ENCODE measurements at places on chromosomes 16 and 17. TPM values are rescaled to one million over a fixed set of nuclear protein-coding genes. Genes with fewer than 3 reads are reported as not detected.

GRCh38 chr16:21523411-21524067 lies 75.8 kb upstream of the METTL9 start:
- H3K4me1 ChIP-seq, result no peaks in the 10 kb centered on the region
- no peaks in the 10 kb centered on the region for H3K27me3 ChIP-seq
- no peak overlapping the region for H3K27ac ChIP-seq
- H3K36me3 ChIP-seq, result no peaks in the 10 kb centered on the region
- no peak for DNase-seq

GRCh38 chr17:12983991-12984884 lies 33.6 kb downstream of the ELAC2 start:
- H3K27ac ChIP-seq, result peak overlapping the region; percentile 33
- DNase-seq, result peak; percentile 86
- H3K27me3 ChIP-seq, result no peaks in the 10 kb centered on the region

SLC5A11 gene
- not detected for total RNA-seq

GRCh38 chr16:85072947-85073346 lies 39.3 kb downstream of the CIBAR2 start:
- DNase-seq, result peak; percentile 91
- H3K4me3 ChIP-seq, result no peak overlapping the region
- peaks cover 20% of the 10 kb centered on the region for H3K4me1 ChIP-seq

DNA sequence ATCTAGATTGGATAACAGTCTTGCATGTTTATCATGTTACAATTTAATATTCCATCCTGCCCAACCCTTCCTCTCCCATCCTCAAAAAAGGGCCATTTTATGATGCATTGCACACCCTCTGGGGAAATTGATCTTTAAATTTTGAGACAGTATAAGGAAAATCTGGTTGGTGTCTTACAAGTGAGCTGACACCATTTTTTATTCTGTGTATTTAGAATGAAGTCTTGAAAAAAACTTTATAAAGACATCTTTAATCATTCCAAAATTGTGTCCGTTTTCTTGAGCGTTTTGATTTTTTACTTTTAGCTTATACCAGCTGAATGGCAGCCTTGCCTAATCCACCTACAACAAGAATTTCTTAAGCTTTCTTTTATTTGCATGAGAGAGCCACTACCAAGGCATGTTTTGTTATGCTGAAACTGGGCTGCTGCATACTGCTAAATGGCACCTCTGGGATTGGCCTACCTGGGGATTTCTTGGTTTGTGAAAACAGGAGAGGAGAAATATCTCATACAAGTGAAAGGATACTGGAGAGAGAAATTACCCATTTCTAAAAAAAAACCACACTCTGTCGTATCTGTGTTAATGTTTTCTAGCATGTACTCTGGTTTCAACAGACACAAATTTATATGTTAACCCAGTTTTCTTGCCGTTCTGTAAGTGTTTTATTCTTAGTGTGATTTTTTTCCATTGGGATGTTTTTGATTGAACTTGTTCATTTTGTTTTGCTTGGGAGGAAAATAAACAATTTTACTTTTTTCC lies 52.2 kb downstream of the TUBD1 start:
- H3K27me3 ChIP-seq, result no peaks in the 10 kb centered on the region
- DNase-seq, result peak; percentile 56

DNA sequence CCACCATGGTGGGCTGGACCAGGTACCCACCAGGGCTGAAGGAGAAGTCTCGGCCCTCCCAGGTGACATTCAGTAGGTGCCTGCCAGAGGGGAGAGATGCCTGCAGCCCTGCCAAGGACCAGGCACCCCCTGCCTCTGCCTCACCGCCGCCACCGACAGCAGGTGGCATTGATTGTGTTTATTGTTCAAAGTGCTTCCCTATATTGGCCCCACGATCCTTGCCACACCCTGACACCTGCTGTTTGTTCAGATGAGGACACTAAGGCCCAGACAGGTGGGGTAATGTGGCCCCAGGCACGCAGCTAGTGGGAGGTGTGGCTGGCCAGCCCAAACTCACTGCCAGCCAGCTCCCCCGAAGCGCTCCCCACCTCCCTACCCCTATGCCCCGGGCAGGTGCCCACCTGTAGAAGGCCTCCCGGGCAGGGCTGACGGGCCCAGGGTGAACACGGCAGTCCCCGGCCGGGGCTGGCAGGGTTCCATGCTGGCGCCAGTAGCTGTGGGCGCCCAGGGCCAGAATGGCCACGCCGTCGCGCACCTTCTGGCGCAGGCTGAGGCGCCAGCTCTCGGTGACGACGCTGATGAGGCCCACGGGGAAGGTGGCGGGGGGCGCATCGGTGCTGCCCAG lies 8.0 kb downstream of the GRIN2C start:
- no peaks in the 10 kb centered on the region for H3K4me1 ChIP-seq
- H3K27ac ChIP-seq, result no peak overlapping the region
- no peak overlapping the region for H3K4me3 ChIP-seq
- no peak for DNase-seq
- H3K36me3 ChIP-seq, result no peaks in the 10 kb centered on the region

NPIPA5 gene
- 8.3 TPM for total RNA-seq

Data from lung (tissue), 17 donors.